ENCODE measurements at places on chromosomes 5 and 9. TPM values are rescaled to one million over a fixed set of nuclear protein-coding genes. Genes with fewer than 3 reads are reported as not detected.
A peak's percentile ranks its signal among the peaks of the same experiment; 100 is the strongest.

GRCh38 chr9:137156567-137157375, 13.1 kb downstream of the LRRC26 start:
- H3K36me3 ChIP-seq = no peaks in the 10 kb centered on the region
- H3K27ac ChIP-seq = no peak overlapping the region
- peaks cover 19% of the 10 kb centered on the region for H3K27me3 ChIP-seq
- no peaks in the 10 kb centered on the region for H3K4me1 ChIP-seq
- no peak for DNase-seq

DNA sequence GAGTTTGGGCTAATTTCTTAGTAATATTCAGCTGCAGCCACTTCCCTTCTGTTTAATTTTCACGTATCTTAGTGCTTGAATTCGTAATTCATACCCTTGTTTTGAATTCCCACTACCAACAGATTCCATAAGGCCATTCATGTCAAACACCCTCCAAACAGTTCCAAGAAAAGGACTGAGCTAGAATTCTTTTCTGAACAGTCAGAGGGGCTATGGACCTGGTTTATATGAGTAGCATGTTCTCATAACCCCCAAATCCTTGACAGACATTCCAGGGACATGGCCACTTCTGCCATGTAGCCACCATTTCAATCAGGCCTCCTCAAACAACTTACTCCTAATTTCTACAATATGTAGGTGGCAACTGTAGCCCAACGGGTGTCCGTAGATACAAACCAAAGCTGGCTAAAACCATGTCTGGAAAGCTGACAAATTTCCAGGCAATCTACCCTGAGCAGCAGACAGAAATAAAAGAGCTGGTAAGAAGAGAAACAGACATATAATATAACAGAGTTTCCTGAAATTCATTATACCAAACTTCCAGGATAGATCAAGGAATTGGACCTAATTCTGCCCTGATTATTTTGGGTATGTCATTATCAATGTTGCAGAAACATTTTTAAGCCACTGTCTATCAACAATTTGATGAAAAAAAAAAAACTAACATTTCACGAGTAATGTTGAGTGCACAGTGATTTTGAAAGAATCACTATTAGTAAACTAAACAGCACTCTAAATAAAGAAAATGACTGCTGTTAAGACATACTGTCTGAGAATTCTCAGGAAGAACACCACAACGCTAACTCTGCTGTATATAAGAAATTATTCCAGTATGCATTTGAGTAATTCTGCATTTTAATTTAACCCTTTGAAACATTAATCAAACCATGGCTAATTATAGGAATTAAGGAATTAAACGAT, 40.7 kb downstream of the EBF1 start:
- H3K4me1 ChIP-seq = no peaks in the 10 kb centered on the region
- no peak overlapping the region for H3K27ac ChIP-seq
- no peak for DNase-seq
- H3K27me3 ChIP-seq = peaks cover 44% of the 10 kb centered on the region

DNA sequence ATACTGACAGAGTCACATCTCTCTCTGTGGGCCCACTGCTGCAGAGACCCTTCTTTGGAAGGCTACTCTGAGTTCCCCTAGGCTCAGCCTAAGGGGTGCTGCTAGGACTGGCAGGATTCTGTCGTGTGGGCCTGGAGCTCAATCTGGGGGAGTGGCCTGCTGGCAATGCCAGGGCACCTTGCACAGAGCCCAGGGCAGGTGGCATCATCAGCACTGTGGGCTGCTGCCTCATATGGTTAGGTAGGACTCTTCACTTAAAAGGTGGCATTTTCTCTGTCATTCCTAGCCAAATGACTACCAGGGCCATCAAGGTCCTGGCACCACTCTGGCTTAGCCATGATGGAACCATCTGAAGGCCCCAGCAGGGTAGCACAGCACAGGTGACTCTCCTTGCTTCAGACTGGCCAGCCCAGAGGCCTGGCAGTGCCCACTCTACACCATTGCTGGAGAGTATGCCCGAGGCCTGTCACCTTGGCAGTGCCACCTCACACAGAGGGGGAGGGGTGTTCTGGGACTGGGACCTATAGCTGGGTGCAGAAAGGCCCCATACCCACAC, 21.9 kb downstream of the PITX1 start:
- H3K4me3 ChIP-seq = no peak overlapping the region
- no peaks in the 10 kb centered on the region for H3K27me3 ChIP-seq
- no peaks in the 10 kb centered on the region for H3K36me3 ChIP-seq
- no peak overlapping the region for H3K27ac ChIP-seq
- H3K4me1 ChIP-seq = no peaks in the 10 kb centered on the region

- peaks cover 9% of the 10 kb centered on the region for H3K36me3 ChIP-seq
- DNase-seq = no peak
- H3K4me1 ChIP-seq = peaks cover 6% of the 10 kb centered on the region
- H3K4me3 ChIP-seq = no peak overlapping the region
- H3K27me3 ChIP-seq = no peaks in the 10 kb centered on the region
Observed at GRCh38 chr5:127068493-127069214, 4.6 kb downstream of the C5orf63 start.

- no peak for DNase-seq
- no peaks in the 10 kb centered on the region for H3K27me3 ChIP-seq
- H3K27ac ChIP-seq = no peak overlapping the region
- no peaks in the 10 kb centered on the region for H3K36me3 ChIP-seq
- no peak overlapping the region for H3K4me3 ChIP-seq
Observed at GRCh38 chr9:117437283-117437682, 22.4 kb upstream of the ASTN2 start.

DNA sequence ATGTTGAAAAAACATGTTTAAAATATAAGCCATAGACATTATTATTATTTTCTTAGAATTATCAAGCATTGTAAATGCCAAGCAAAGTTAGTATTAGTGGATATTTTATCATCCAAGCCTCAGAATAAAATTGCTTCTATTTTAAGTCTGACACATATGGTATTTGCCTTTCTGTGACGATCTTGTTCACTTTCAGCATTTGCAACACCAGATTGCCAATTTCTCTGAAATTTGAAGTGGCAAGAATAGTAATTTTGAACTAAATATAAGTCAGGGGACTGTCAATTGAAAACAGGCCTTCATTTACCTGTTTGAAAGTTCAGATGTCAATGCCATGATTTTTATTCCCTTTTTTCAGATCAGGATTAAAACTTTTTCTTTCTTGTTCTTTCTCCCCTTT, 1233.6 kb upstream of the CDH18 start:
- H3K4me1 ChIP-seq = no peaks in the 10 kb centered on the region
- no peak overlapping the region for H3K27ac ChIP-seq
- peaks cover 9% of the 10 kb centered on the region for H3K36me3 ChIP-seq
- H3K4me3 ChIP-seq = no peak overlapping the region
- no peak for DNase-seq
- no peaks in the 10 kb centered on the region for H3K27me3 ChIP-seq

DNA sequence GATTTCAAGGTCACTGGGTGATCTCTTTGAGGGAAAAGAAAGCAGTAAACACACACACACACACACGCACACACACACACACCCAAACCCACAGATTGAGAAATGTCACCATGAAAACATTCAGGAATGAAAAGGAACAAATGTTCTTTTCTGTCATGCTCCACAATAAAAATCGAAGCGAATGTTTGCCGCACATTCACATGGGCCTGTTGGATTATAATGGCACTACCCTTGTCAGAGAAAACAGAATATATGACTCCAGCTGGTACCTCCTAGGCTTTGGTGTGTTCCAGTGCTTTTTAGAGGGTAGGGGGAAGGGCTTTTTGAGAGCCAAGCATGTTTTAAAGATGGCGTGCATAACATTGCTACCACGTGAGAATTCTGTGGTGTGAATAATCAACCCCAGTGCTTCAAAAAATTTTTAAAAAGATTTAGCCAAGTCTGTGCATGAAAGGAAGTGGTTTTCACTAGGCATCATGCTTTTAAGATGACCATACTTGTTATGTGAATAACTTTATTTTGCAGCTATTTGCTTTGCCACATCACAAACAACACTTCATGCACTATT, 120.8 kb upstream of the ZNF608 start:
- DNase-seq = peak; percentile 65
- peak overlapping the region; percentile 78 for H3K4me3 ChIP-seq
- H3K27me3 ChIP-seq = no peaks in the 10 kb centered on the region
- no peaks in the 10 kb centered on the region for H3K36me3 ChIP-seq

IQGAP2 gene
- 111 TPM for total RNA-seq

SLCO4C1 gene
- 1.1 TPM for total RNA-seq

ADGRD2 gene
- not detected for total RNA-seq

TMEM252 gene
- not detected for total RNA-seq

MORN5 gene
- total RNA-seq = not detected

DPYSL3 gene
- not detected for total RNA-seq

SHC3 gene
- total RNA-seq = not detected

SPATA31A3 gene
- not detected for total RNA-seq

Measured in natural killer cell treated with Interleukin-12 subunit alpha and Interleukin-12 subunit beta and Interleukin-15 and Interleukin-18, amount 100 ng/mL, for 72 hours (primary cell).